Colonic mucosa (tissue), 4 donors: ENCODE measurements at places on chromosomes 2 and 18. TPM values are rescaled to one million over a fixed set of nuclear protein-coding genes. Genes with fewer than 3 reads are reported as not detected.

DNA sequence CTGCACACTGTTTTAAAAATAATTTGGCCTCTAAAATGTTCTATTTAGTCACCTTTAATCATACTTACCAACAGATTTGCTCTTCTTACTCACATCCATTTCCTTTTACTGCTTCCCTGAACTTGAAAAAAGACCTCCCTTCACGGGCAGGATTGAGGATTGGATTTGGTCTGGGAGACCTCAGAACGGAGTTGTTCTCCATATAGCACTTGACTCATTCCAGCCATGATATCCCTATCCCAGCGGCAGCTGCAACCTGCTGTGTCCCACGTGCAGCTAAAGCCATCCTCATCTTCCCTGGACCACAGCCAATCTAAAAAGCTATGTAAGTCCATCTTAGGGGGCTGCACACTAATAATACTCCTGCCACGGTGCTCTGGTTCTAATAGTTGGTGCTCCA is 97.0 kb upstream of the PTPRM start:
- H3K27ac ChIP-seq, result no peak overlapping the region
- no peaks in the 10 kb centered on the region for H3K4me1 ChIP-seq
- H3K36me3 ChIP-seq, result no peaks in the 10 kb centered on the region

- peaks cover 3% of the 10 kb centered on the region for H3K4me1 ChIP-seq
- DNase-seq, result no peak
- no peak overlapping the region for H3K27ac ChIP-seq
Observed at GRCh38 chr2:218317303-218317630, 25.0 kb upstream of the TMBIM1 start.

DNA sequence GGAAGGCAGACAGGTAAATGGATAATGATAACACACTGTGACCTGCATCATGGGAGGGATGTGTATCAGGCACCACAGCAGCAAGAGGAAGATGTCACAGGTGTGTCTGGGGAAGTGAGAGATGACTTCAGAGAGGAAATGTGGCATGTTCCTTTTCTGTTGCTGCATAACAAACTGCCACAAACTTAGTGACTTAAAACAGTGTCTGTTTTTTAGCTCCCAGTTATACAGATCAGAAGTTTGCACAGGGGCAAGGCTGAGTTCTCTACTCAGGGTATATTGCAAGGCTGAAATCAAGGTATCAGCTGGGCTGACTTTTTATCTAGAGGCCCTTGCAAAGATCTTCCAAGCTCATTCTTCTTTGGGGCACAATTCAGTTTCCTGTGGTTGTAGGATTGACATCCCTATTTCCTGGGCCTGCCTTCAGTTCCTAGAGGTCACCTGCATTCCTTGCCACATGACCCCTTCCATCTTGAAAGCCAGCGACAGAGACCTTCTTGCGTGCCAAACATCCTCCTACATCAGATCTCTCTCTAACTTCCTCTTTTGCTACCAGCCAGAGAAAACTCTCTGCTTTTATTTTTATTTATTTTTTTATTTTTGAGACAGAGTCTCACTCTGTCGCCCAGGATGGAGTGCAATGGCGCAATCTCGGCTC is 2.1 kb upstream of the MAP3K2 start:
- H3K27ac ChIP-seq, result no peak overlapping the region
- H3K4me1 ChIP-seq, result no peaks in the 10 kb centered on the region
- H3K4me3 ChIP-seq, result no peak overlapping the region
- no peaks in the 10 kb centered on the region for H3K36me3 ChIP-seq
- H3K27me3 ChIP-seq, result no peaks in the 10 kb centered on the region

DNA sequence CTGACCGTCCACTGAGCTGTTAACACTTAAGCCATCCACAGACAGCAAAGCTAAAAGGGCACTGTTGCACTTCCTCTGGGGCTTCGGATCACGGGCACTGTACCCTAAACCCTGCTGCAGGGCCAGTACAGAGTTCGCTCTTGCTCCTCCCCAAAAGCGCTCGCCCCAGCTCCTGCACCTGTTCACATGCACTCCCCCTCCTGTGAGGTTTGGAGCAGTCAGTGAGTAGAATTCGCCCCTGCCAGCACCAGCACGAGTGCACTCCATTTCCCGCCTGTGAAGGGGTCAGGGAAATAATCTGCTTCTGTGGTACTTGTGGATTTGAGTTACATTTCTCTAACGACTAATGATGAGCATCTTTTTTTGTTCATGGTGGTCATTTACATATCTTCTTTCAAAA is 158.8 kb downstream of the PTPRM start:
- no peaks in the 10 kb centered on the region for H3K36me3 ChIP-seq
- H3K4me1 ChIP-seq, result no peaks in the 10 kb centered on the region
- no peak for DNase-seq
- H3K27ac ChIP-seq, result no peak overlapping the region
- H3K4me3 ChIP-seq, result no peak overlapping the region
- H3K27me3 ChIP-seq, result no peaks in the 10 kb centered on the region

DNA sequence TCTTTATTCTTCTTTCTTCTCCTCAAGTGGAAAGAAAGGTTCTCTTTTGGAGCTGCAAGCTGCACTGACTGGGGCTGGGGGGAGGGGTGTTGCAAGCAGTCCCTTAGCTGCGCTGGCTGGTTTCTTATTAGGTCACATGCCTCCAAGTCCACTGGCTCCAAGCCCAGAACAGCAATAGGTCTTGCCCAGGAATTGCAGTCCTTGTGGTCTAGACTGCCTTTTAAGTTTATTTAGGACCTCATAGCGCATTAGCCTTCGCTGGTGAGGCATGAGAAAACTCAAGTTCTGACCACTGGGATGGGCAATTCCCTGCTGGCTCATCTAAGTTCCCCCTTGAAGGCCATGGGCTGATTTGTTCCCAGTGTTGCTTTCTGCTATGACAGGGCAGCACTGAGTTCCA is 138.6 kb upstream of the SCN7A start:
- no peak overlapping the region for H3K27ac ChIP-seq
- no peaks in the 10 kb centered on the region for H3K4me1 ChIP-seq
- no peaks in the 10 kb centered on the region for H3K36me3 ChIP-seq
- no peaks in the 10 kb centered on the region for H3K27me3 ChIP-seq

GRCh38 chr2:69576880-69577279 is 66.7 kb downstream of the AAK1 start:
- H3K4me1 ChIP-seq, result no peaks in the 10 kb centered on the region
- no peaks in the 10 kb centered on the region for H3K27me3 ChIP-seq
- no peak overlapping the region for H3K27ac ChIP-seq

DNA sequence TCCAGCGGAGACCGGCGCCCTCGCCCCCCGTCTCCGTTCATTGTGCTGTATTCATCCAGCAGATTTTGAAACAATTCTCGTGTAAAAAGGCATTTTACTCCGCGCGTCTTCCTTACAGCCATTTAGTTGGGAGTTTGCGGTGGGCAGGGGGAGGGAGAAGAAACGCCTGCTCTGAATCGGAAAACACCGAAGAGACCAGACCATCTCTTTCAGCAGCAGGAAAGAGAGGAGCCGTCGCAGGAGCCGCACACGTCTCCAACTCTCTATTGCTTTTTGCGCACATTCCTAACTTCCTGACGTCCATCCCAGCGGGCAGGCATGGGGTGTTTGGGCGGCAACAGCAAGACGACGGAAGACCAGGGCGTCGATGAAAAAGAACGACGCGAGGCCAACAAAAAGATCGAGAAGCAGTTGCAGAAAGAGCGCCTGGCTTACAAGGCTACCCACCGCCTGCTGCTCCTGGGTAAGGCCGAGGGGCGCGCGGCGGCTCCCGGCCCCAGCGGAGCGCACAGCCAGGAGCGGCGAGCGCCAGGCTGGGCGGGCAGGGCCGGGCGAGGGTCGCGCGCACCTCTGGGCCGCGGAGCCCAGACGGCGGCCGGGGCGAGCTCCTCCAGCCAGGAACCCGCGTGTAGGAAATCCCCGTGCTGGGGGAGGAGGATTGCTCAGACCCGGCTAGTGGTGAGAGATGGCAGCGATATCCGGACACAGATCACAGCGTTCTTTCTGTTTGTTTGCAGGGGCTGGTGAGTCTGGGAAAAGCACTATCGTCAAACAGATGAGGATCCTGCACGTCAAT is 63.2 kb downstream of the GNAL start:
- H3K27me3 ChIP-seq, result peaks cover 13% of the 10 kb centered on the region
- no peaks in the 10 kb centered on the region for H3K36me3 ChIP-seq
- DNase-seq, result no peak
- H3K4me3 ChIP-seq, result no peak overlapping the region

DNA sequence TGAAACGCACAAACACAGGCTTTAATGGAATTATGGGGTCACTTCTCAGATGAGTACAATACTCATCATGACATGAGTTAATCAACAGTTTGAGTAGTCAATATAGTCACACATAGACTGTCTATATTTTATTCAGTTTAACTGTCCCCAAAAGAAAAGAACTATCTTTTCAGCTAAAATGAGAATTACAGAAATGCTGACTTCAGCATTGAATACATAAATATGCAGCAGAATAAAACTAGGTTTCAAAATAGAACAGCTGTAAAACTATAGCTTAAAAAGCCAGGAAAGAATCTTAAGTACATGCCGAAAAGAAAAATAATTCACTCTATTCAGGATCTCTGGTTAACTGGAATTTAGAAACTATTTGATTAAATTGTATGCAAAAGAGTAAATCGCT is 30.0 kb downstream of the SMAD4 start:
- H3K4me1 ChIP-seq, result no peaks in the 10 kb centered on the region
- H3K27me3 ChIP-seq, result no peaks in the 10 kb centered on the region
- H3K4me3 ChIP-seq, result no peak overlapping the region
- H3K27ac ChIP-seq, result no peak overlapping the region
- DNase-seq, result no peak

GRCh38 chr2:42942214-42942989 is 150.0 kb upstream of the HAAO start:
- H3K27me3 ChIP-seq, result no peaks in the 10 kb centered on the region
- H3K4me1 ChIP-seq, result peaks cover 4% of the 10 kb centered on the region
- H3K27ac ChIP-seq, result no peak overlapping the region
- H3K4me3 ChIP-seq, result no peak overlapping the region
- DNase-seq, result no peak

The PRR30 gene
- not detected for total RNA-seq

The TBR1 gene
- not detected for total RNA-seq

The NEURL3 gene
- 2.6 TPM for total RNA-seq
